ENCODE measurements at places on chromosomes 16 and 17.

- DNase-seq, result no peak
Observed at GRCh38 chr16:66069587-66069986, 296.9 kb upstream of the CDH5 start.

GRCh38 chr17:15966183-15966878 lies 21.4 kb downstream of the ADORA2B start:
- peak; percentile 57 for DNase-seq

DNA sequence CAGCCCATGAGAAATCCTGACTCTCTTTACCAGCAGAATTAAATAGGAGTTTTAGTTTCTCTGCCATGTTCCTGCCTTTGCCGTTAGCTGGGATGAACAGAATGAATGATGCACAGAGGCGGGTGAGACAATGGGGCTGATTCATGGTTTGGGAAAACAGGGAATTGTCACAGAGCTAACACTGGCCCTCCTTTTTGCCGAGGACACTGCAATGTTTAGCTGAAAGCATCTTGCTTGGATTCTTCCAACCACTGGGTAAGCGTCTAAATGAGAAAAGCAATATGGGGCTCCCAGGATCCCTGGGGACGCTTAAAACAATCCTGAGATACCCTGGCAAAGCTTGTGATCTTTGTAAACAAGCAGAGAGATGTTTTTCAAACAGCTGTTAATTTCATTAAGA lies 12.8 kb upstream of the PAFAH1B1 start:
- DNase-seq, result no peak

GRCh38 chr17:74404218-74404617 lies 27.7 kb upstream of the GPRC5C start:
- DNase-seq, result no peak

- DNase-seq, result peak; percentile 50
Observed at GRCh38 chr16:57537581-57538234, 1.3 kb upstream of the CCDC102A start.

- DNase-seq, result peak; percentile 45
Observed at GRCh38 chr16:14132696-14133048, 61.6 kb downstream of the MRTFB start.

- DNase-seq, result no peak
Observed at GRCh38 chr17:75269844-75270217, 1.2 kb downstream of the MIF4GD start.

DNA sequence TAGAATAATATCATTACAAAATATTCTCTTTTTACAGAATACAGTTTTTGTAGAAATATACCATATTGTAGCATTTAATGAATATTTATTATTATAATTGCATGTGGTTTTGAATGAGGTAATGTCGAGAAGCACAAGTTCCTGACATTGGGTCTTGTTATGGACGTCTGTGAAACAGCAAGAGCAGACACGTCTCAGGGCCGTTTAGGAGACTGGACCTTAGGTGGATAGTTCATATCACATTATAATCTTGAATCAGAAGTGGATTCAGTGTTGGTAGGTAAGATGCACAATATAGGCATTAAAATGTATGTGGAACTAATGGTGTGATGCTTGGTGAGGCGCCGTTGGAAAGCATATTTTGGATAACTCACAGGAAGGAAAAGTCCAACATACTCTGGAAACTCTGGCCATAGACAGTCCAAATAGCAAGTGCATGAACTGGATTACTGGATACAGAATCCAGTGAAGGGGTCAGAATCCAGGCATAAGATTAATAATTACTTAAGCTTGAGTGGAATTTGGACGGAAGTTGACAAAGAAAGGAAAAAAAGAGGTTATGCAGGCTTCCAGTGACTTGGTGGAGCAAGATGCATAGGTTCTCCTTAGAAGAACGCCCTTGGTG lies 17.2 kb downstream of the ABCA8 start:
- DNase-seq, result no peak

- no peak for DNase-seq
Observed at GRCh38 chr17:67615011-67615561, 102.7 kb upstream of the NOL11 start.

GRCh38 chr17:82780195-82780594 lies 28.3 kb downstream of the TBCD start:
- DNase-seq, result no peak

DNA sequence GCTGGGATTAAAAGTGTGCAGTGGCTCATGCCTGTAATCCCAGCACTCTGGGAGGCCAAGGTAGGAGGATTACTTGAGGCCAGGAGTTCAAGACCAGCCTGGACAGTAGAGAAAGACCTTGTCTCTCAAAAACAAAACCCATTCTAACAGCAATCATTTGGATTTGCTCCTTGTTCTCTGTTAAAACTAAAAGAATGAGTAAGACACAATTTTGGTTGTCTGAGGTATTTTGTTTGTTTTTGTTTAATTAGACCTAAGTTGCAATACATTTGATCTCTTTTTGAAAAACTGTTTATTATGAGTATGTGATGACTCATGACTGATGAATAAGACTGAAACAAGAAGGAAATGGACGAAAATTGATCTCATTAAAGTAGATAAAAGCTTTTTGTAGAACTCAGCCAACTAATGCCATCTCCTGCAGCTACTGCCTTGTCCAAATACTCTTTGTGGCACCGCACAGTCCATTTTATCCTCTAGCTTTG lies 29.0 kb downstream of the GLG1 start:
- DNase-seq, result peak; percentile 31

DNA sequence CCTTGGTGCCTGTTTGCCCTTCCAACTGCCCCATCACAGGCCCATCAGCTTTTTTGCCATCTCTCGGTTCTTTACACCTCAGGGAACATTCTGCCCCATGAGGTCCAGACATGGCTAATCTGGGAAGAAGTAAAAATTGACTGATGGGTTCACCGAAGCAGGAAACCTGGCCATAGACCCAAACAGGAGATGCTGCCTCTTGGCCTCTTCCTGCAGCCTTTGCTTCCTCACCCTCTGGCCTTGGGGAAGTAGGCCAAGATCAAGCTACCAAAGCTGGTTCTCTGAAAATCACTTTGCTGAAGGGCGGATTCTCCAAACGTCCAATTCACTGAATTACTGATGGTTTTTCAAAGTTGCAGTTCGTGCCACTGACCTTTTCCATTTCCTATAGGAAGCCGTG lies 56.1 kb downstream of the ARSG start:
- no peak for DNase-seq

GRCh38 chr16:59173408-59173831 lies 439.3 kb upstream of the GOT2 start:
- no peak for DNase-seq

DNA sequence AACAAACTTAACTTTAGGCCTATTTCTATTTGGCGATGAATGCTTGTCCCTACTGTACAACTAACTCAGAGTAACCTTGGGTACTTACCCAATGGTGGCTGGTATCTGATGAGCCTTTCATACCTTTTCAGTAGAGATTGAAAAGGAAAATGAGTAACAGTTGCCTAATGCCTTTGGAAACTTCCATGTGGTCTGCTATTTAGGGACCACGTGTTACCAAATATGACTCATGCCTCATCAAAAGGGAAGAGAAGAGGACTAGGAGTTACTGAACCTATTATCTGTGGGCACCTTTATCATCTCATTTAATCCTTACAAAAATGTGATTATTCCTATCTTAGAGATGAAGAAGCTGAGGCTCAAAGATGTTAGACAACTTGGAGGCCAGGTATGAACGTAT lies 8.1 kb downstream of the MYOCD start:
- DNase-seq, result no peak

DNA sequence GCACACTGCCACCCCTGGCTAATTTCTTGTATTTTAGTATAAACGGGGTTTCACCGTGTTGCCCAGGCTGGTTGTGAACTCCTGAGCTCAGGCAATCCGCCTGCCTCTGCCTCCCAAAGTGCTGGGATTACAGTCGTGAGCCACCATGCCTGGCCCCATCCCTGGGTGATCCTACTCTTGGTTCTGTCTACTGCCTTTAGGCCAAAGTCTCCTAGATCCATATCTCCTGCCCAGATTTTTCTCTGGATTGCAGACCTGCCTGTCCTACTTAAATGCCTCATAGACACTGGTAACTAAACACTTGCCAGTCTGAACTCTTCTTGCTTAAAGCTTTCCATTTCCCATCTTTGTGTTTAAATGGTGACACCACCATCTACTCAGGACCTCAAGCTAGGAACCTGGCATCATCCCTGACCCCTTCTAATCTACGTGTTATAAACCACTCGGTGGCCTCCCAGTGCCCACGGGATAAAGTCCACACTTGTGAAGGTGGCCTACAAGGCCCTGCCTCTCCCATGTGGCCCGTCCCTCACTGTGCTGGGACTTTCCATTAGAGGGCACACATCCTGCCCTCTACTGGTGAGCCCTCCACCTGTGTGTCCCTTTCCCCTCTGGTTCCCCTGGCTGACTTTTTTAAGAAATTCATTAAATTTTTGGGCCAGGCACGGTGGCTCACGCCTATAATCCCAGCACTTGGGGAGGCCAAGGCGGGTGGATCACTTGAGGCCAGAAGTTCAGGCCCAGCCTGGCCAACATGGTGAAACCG lies 51.1 kb downstream of the USP43 start:
- DNase-seq, result no peak
